ENCODE measurements at places on chromosomes 5 and 9.

DNA sequence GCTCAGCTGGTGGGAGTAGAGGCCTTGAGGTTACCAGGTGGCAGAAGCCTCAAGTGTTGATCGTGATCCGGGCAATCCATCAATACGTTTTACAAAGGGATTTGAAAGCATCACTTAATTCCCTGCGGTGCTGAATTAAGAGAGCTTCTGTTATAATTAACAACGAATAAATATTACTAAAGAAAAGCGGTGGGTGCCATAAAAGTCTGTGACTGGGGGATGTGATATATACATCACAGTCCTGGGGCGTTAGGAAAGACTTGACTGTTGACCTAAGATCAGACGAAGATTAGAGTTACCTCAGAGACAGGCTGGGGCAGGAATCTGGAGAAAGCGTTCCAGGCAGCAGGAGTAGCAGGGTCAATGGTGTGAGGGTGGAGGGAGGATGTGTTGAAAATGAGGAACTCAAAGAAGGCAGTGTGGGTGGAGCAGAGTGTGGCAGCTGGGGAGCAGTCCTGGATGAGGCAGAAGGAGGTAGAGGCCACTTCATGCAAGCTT is 6.7 kb upstream of the C5orf63 start:
- DNase-seq = no peak

DNA sequence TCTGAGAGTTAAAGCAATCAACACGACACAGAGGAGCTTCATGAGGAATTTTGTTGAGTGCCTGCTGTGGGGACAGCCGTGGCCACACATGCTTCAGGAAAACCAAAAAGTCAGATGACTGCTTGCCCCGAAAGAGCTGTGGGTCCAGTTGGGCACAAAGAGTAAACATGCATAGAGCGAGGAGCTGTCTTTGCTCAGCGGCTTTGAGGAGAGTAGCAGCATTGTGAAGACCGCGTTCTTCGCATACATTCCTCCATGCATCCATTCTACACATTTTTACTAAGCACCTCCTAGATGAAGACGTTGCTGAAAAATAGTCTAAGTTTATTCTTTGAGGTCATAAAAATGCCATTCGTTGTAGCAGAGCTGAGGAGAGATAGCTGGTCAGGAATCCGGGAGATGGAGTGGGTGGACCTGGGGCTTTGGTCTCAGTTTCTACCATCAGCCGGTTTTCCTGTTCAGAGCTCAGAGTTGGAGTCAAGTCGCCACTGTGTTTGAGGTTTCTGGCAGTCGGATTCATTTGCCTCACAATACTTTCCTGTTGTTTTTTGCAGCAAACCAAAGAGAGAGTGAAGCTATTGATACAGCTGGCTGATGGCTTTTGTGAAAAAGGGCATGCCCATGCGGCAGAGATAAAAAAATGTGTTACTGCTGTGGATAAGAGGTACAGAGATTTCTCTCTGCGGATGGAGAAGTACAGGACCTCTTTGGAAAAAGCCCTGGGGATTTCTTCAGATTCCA is 194.5 kb upstream of the OTULINL start:
- DNase-seq = no peak

DNA sequence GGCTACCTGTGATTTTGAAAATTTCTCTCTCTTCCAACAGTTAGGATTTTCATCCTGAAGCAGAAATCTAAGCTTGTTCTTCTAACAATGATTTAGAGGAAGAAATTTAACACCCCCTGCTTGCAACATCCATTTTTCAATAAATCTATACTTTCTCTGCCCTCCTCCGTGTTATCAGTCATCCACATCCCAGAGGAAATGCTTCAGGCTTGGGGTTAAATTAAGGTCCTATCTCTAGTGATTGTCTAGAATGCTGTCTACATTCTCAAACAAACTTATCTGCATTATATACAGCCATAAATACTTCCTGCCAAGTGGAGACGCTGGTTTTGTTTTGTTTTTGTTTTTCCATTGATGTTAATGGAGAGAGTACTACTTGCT is 371.0 kb downstream of the CSNK1G3 start:
- no peak for DNase-seq

- DNase-seq = peak; percentile 58
Measured at GRCh38 chr9:79581794-79582193, 10.0 kb downstream of the TLE4 start.

DNA sequence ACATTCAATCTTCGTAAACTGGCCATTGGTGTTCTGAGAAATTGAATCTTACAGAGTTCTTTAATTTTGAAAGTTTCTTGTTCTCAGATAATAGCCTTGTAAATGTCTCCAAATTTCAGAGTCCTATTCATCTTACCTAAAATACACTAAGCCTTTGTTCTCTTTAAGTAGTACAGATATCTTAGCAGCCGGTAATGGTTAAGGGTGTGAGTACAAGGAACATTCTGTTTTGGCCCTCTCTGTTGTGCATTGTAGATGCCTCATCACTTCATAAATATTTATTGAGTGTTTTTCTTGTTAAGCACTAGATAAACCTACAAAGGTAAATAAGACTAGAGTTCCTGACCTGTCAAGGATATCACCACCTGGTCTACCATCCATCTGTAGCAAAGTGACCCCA is 35.2 kb downstream of the ZCCHC7 start:
- DNase-seq = no peak

- DNase-seq = no peak
Measured at GRCh38 chr5:128854931-128855330, 110.4 kb upstream of the SLC27A6 start.

DNA sequence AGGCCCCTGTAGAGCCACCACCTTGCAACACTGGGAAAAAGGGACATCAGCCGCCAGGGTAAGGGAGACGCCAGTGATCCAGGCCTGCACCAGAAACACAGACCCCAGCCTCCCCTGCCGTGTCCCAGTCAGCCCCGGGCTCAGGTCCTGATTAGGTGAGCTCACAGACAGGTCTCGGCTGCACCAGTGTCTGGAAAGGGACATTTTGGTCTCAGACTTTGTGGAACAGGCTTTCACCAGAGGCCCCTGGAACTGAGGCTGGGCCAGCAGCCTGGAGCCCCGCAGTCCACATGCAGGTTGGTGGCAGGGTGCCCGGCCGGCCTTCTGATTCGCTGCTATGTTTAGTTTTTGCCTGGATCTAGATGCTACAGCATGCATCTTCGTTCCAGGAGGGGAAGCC is 369.0 kb upstream of the IRX4 start:
- no peak for DNase-seq

- DNase-seq = no peak
Measured at GRCh38 chr9:34059281-34059680, 10.6 kb upstream of the UBAP2 start.

DNA sequence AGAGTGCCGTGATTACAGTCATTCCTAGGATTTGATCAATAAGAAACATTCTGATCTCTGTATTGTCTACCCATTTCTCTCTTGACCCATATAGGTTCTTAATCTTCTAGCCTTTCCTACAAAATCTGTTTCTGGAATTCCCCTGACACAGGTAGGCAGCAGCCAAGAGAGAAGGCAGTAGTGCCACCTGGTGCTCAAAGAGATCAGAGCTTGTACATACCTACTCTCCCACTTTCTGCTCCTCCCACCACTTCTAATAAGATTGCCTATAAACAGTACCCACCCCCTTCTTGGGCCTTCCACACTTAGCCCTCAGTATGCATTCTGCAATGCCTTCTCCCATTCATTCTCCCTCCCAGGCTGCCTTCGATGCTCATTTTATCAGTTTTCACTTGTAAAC is 117.4 kb upstream of the RORB start:
- DNase-seq = peak; percentile 22

DNA sequence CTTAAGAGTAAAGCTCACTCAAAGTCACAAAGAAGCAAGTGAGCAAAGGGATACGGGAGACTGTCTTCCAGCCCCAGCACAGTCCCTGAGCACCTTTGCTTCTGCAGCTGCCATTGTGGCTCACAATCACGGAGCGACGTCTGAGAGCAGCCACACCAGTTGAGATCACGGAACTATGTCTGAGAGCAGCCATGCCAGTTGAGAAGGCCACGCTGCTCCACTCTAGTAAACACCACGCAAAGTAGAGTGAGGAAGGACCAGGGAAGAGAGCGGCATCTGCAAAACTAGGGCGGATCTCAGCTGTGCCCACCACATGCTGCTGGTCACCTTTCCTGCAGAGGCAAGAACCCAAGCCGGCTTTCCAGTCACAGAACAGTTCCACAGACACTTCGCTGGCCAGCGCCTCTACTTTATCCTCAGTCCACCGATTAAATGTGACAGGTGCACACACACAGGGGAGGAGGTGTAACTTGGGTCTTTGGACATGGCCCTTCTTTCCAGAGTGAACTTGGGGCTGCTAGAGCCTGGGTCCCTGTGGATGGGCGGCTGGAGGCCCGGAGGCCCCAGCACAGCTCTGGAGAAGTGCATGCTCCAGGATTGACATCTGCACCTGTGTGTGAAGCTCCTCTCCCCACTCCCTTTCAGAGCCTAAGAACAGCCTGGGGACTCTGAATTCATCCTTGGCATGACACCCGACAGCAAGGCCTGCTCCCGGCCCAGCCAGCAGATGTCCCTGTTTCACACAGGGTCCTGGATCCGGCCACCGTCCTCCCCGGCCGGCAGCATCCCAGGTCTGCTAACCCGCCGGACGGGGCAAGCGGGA is 324.9 kb upstream of the IRX4 start:
- DNase-seq = no peak

- no peak for DNase-seq
Measured at GRCh38 chr9:78026416-78026815, 5.2 kb downstream of the GNAQ start.

- no peak for DNase-seq
Measured at GRCh38 chr9:81717061-81717746, 27.9 kb upstream of the TLE1 start.

DNA sequence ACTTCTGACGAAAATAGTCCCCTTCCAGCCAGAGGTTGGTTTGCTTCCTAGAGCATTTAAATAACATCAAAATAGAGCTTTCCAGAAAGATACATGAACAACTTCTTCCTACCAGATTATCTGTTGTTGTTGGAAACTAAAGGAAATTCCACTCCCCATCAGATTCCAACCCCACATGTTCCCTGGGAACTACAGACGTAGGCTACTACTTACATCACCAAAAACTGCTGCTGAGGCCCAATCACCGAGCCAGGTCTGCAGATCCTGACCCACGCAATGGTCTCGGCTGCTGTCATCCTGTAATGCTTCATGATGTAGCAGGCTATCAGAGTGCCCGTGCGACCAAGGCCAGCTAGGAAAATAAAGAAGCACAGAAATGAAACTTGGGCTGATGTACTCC is 73.4 kb downstream of the HABP4 start:
- no peak for DNase-seq

- DNase-seq = no peak
Measured at GRCh38 chr5:135238622-135239452, 160.2 kb downstream of the MACROH2A1 start.

DNA sequence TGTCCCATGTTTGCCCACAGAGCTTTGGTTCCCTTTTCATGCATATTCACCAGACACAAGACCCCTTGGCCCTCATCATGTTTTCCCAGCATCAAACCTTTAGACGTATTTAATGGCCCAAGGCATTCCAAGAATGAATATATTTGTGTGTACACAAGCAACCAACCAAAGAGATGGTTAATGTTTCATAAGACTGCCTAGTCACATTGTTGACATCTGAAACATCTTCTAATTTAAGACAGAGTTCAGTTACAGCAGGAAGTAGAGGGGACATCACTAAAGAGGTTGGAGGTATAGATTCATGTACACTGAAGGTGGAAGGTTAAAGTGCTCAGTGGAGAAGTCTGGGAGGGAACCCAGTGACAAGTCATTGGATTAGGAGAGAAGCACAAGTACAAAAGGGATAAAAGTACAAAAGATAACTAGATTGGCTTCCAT is 49.1 kb downstream of the SUSD1 start:
- no peak for DNase-seq

- no peak for DNase-seq
Measured at GRCh38 chr5:141954194-141954593, 3.8 kb downstream of the PCDH12 start.

- no peak for DNase-seq
Measured at GRCh38 chr5:175378444-175379028, 65.4 kb downstream of the DRD1 start.

GRCh38 chr9:93051680-93052089 is 6.8 kb upstream of the SUSD3 start:
- DNase-seq = no peak

DNA sequence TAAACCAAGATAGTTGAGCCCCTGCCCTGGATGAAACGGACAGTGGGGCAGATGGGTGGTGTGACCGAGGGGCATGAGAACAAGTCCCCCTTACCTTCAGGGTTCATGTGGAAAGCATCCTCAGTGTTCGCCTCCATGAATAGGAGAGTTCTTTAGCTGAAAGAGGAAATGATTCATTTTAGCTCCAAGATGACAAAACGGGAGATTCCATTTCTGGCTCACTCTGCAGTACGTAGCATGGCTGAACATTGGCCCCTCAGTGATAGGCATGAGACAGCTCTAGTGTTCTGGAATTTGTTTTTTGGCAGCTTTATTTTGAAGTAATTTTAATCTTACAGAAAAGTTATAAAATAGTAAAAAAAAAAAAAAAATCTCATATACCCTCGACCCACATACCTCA is 70.2 kb upstream of the AGXT2 start:
- DNase-seq = no peak

GRCh38 chr5:179259731-179260323 is 85.4 kb downstream of the ADAMTS2 start:
- no peak for DNase-seq

DNA sequence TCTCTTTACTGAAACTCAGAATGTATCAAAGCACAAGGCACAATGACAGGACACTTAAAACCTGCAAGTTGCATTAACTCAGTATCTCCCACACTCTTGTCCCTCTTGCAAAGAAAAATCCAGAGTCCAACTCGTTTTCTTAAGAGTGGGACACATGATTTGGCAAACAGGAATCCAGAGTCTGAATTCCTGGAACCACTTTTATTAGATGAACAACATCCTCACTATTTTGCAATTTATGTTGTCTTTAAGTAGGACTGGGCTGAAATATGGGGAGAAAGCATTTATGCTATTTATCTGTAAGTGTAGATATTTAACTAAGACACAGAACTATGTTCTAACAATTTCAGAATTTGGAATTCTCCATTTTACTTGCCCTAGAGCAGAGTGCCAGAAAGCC is 69.1 kb downstream of the ABCA1 start:
- no peak for DNase-seq

DNA sequence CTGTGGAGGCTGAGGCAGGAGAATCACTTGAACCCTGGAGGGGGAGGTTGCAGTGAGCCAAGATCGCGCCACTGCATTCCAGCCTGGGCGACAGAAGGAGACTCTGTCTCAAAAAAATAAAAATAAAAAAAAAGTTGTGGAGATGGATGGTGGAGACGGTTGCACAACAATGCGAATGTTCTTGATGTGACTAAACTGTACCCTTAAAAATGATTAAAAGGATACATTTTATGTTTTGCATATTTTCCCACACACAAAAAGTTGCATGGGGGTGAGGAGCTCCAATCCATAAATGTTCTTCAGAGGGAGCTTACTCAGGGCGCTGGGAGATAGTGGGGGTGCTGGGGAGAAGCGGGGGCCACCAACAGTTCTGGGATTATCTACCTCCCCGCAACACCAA is 43.8 kb upstream of the CDKN2AIPNL start:
- no peak for DNase-seq
